ENCODE measurements at places on chromosomes 13 and 19. TPM values are rescaled to one million over a fixed set of nuclear protein-coding genes. Genes with fewer than 3 reads are reported as not detected.

- H3K4me1 ChIP-seq, result no peaks in the 10 kb centered on the region
- no peaks in the 10 kb centered on the region for H3K36me3 ChIP-seq
- no peak for DNase-seq
- no peak overlapping the region for H3K4me3 ChIP-seq
- no peaks in the 10 kb centered on the region for H3K27me3 ChIP-seq
- H3K27ac ChIP-seq, result no peak overlapping the region
Observed at GRCh38 chr13:74596691-74597090, 462.5 kb upstream of the KLF12 start.

The MAMSTR gene
- 0.55 TPM for total RNA-seq

GRCh38 chr13:112776354-112776753, 86.5 kb downstream of the ATP11A start:
- DNase-seq, result no peak
- no peak overlapping the region for H3K4me3 ChIP-seq

The DHDH gene
- total RNA-seq, result 0.45 TPM

- H3K27me3 ChIP-seq, result no peaks in the 10 kb centered on the region
- H3K27ac ChIP-seq, result peak within 1 kb of the TSS; percentile 90
- peaks cover 18% of the 10 kb centered on the region for H3K4me1 ChIP-seq
- DNase-seq, result peak; percentile 92
- peak within 1 kb of the TSS; percentile 89 for H3K4me3 ChIP-seq
Observed at GRCh38 chr13:19958155-19959111, at the start of gene ZMYM2. Gene ZMYM2, plus strand, starts transcription at chr13:19958727. Its CDS starts 34,346 bp downstream, at chr13:19993073.

DNA sequence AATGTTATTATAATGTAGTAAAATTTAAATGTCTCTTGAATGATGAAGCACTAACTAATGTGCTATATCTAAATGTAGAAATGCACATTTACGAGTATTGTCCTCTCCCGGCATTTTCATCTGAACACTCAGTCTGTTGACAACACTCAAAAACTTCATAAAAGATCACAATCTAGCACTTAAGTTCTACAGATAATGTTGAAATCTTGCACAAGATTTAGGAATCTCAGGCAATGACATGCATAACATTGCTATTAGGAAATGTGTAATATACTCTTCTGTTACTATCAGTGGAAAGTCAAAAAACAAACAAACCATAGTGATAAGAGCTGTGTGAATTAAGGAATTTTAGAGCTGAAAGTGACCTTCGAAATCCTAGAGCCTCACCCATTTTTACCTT, 37.5 kb upstream of the XPO4 start:
- H3K36me3 ChIP-seq, result no peaks in the 10 kb centered on the region
- no peaks in the 10 kb centered on the region for H3K27me3 ChIP-seq
- peaks cover 4% of the 10 kb centered on the region for H3K4me1 ChIP-seq
- no peak overlapping the region for H3K4me3 ChIP-seq
- DNase-seq, result peak; percentile 43
- no peak overlapping the region for H3K27ac ChIP-seq

DNA sequence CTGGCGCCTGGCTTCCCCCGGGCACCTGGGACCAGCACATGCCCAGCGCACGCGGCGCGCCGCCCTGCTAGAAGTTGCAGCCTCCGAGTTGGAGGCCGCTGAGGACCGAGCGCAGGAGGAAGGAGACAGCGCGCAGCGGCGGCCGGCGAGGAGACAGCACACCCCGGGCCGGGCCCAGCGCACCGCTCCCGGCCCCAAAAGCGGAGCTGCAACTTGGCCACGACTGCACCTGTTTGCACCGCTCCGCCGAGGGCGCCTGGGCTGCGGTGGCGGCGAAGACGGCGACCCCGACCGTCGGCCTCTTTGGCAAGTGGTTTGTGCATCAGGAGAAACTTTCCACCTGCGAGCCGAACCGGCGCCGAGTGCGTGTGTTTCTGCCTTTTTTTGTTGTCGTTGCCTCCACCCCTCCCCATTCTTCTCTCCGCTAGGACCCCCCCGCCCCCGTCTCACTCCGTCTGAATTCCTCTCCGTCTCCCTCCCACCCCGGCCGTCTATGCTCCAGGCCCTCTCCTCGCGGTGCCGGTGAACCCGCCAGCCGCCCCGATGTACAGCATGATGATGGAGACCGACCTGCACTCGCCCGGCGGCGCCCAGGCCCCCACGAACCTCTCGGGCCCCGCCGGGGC, at the start of gene SOX1:
Gene SOX1, plus strand, starts transcription at position 34 of the 626 bp plus-strand sequence. Its CDS starts 510 bp downstream, at position 544.
- no peak for DNase-seq
- no peaks in the 10 kb centered on the region for H3K4me1 ChIP-seq
- peaks cover 66% of the 10 kb centered on the region for H3K27me3 ChIP-seq
- peak within 1 kb of the TSS; percentile 33 for H3K4me3 ChIP-seq
- H3K27ac ChIP-seq, result no peak within 1 kb of the TSS
- no peaks in the 10 kb centered on the region for H3K36me3 ChIP-seq

- H3K36me3 ChIP-seq, result no peaks in the 10 kb centered on the region
- H3K4me1 ChIP-seq, result no peaks in the 10 kb centered on the region
- H3K27ac ChIP-seq, result no peak overlapping the region
- no peak for DNase-seq
Observed at GRCh38 chr13:35485424-35485823, 8.9 kb upstream of the MAB21L1 start.

The F7 gene
- not detected for total RNA-seq

GRCh38 chr13:47798194-47798593, 202.9 kb downstream of the SUCLA2 start:
- no peaks in the 10 kb centered on the region for H3K27me3 ChIP-seq
- DNase-seq, result no peak

GRCh38 chr13:99085139-99085807, 107.4 kb upstream of the DOCK9 start:
- peaks cover 10% of the 10 kb centered on the region for H3K4me1 ChIP-seq
- DNase-seq, result no peak
- peaks cover 1% of the 10 kb centered on the region for H3K27me3 ChIP-seq
- H3K36me3 ChIP-seq, result no peaks in the 10 kb centered on the region

DNA sequence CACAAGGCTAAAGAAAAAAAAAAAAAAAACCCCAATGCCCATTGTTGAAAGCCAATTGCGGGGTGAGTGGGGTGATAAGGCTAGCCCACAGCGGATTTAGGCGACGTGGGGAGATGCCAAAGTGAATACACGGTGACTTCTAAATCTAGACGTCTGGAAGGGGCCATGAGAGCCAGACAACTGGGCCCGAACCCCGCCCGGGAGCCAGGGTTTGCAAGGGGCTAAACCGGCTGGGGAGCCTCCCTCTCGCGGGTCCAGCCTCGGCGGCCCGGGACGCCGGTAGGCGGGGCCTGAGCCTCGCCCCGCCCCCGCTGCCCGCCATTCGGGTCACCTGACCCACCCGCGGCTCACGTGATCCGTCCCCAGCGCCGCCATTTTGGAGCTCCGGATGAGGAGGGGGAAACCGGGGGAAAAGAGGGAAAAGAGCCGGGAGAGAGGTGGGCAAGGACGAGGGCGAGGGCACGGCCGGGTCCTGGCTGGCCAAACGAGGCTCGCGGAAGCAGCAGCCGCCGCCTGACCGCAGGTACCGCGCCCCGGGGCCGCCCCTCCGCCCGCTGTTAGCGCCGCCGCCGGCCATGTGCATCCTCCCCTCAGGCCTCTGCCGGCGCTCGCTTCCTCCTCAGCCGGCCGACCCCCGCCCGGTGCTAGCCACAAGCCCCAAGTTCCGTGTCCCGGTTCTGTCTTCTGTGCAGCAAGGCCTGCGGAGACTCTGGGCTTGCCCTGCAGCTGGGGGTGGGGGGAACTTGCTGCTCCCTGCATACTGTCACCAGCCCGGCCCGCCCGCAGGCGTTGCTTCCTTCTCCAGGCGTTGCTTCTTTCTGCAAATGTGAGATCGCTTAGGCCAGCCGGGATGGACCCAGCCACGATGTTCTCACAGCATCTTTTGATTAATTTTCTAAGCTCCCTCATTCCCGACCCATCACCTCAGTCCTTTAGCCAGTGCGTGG, at the start of gene ZNF507:
Gene ZNF507, plus strand, starts transcription at position 350 of the 947 bp plus-strand sequence. CDS start 7,221 bp downstream, outside the sequence.
- no peaks in the 10 kb centered on the region for H3K36me3 ChIP-seq
- H3K27me3 ChIP-seq, result peaks cover 4% of the 10 kb centered on the region
- peak; percentile 31 for DNase-seq
- peaks cover 14% of the 10 kb centered on the region for H3K4me1 ChIP-seq
- peak within 1 kb of the TSS; percentile 87 for H3K27ac ChIP-seq

The CERS1 gene
- 6.8 TPM for total RNA-seq

DNA sequence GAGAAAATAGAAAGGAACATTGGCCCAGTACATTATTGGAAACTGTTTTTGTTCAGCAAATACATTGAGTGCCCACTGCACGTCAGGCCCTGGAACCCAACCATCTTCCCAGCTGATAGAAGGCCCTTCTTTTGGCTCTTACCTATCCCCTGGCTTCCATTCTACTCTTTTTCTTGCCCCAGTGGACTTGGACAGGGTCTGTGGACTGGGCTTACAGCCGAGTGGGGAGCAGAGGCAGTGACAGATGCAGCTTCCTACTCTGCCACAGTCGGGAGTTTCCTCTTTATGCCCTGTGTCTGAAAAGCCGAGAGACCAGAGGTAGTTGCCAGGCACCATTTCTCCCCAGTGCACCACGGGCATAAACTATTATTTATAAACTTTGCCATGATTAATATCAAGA, 70.4 kb downstream of the ARHGAP35 start:
- no peak overlapping the region for H3K27ac ChIP-seq
- no peak overlapping the region for H3K4me3 ChIP-seq
- no peaks in the 10 kb centered on the region for H3K36me3 ChIP-seq
- peaks cover 24% of the 10 kb centered on the region for H3K4me1 ChIP-seq
- no peaks in the 10 kb centered on the region for H3K27me3 ChIP-seq
